Kidney capillary endothelial cell (primary cell): ENCODE measurements at places on chromosomes 6 and 20.

- DNase-seq = no peak
Measured at GRCh38 chr6:16688436-16688835, 72.8 kb downstream of the ATXN1 start.

DNA sequence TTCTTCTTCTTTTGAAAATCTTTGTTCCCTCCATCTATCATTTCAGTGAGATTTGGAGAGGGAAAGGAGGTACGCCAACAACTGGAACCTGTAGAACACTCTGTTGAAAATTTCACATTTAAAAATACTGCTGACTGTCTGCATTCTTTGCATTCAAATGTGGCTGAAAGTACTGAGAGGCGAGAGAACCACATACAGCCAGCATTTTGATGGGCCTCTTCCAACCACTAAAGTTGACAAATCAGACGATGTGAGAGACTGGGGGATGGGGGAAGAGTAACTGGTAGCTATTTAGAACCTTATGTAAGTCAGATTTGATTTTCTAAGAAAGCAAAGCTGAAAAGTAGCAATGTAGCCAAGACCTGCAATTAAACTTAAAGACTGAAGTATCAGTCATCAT is 77.5 kb downstream of the FKBP5 start:
- DNase-seq = no peak

- DNase-seq = peak; percentile 40
Measured at GRCh38 chr6:156777577-156778453, 637 bp downstream of the ARID1B start.

- DNase-seq = no peak
Measured at GRCh38 chr6:135937106-135937505, 85.6 kb downstream of the PDE7B start.

GRCh38 chr20:39795401-39796272 is 833.5 kb downstream of the DHX35 start:
- DNase-seq = no peak

- DNase-seq = no peak
Measured at GRCh38 chr20:32515631-32516101, 69.5 kb downstream of the NOL4L start.

- no peak for DNase-seq
Measured at GRCh38 chr20:32448306-32449056, 90.3 kb downstream of the ASXL1 start.

GRCh38 chr6:88629838-88630494 is 333.5 kb downstream of the RNGTT start:
- DNase-seq = no peak

DNA sequence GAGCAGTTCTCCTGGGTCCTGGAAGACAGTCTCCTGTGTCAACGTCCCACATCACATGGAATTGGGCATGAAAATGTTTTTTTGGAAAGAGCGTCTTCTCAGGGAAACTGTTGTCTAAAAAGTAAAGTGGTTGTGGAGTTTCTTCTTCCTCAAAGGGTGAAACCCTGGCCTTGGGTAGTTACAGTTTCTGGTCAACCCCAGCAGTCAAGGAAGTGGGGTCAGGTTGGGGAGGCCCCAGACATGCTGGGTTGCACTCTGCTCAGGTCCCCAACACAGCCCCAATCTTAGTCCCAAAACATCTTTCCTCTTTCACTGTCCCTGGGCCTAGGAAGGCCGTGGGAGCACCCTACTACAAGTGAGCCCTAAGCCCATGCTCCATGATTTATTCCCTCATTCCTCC is 996 bp upstream of the NFKBIE start:
- no peak for DNase-seq

DNA sequence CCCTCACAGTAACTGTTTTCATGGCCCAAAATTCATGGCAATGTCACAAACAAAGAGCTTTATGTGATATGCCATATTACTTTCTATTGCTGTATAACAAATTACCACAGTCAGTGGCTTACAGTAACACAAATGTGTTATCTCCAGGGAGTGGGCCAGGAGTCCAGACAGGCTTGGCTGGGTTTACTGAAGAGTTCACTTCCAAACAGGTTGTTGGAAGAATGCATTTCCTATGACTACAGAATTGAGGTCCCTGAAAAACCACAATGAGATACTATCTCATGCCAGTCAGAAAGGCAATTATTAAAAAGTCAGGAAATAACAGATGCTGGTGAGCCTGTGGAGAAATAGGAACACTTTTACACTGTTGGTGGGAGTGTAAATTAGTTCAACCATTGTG is 431.9 kb downstream of the PKHD1 start:
- DNase-seq = no peak

GRCh38 chr6:105733556-105734162 is 330.8 kb upstream of the PREP start:
- peak; percentile 43 for DNase-seq

- no peak for DNase-seq
Measured at GRCh38 chr6:39911513-39912125, 22.6 kb downstream of the MOCS1 start.

- no peak for DNase-seq
Measured at GRCh38 chr6:137957471-137957870, 90.4 kb downstream of the TNFAIP3 start.

- DNase-seq = no peak
Measured at GRCh38 chr6:81769824-81770223, 17.3 kb upstream of the TENT5A start.

DNA sequence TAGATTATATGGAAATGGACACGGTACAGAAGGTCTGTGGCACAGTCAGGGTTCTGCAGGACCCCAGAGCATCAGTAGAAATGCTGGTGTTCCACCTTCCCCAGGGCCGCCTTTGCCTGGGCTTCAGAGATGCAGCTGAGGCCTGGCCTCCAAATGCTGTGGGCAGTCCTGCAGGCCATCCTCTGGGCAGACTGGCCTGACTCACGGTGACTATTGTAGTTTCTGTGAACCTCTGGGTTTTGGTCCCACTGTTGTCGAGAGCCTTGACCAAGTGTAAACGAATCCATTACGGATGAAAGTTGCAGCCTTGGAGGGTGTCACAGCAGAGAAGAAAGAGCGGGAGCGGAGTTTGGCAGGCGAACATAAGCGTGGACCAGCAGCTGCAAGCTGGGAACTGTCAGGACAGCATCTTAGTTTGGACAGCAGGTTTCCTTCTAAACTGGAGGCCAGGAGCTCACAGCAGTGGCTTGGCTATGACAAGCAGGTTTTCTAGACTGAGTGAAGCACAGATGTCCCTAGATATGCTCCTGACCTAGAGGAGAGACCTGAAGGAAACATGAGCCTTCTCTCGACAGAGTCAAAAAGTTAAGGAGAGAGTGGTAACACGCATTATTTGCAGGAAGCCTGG is 46.2 kb upstream of the BCLAF1 start:
- DNase-seq = no peak

DNA sequence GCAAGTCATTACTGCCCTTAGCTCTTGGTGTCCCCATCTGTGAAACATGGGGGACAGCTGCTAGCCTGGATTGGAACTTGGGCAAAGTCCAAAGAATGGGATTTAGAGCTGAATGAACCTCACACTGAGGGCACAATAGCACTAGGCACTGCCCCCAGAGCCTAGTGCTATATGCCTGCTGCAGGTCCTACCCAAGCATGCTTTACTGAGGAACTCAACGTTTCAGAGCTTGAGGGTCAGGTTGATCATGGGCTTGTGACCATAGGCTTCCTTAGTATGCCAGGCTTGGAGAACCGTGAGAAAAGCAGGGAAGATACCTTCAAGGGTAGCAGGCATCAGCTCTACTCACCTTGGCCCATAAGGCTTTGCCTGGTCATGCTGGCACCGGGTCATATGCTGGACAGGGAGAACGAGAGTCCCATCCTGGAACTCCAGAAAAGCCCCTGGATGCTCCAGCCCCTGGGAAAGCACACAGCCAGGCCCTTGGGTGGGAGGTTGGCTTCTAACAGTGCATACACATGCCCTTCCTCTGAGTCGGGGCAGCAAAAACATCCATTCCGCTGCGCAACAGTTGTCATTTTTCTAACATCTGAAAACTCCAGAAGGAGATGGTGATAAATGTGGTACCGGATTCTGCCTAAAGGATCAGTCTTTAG is 29.7 kb downstream of the EIF2S2 start:
- DNase-seq = no peak

DNA sequence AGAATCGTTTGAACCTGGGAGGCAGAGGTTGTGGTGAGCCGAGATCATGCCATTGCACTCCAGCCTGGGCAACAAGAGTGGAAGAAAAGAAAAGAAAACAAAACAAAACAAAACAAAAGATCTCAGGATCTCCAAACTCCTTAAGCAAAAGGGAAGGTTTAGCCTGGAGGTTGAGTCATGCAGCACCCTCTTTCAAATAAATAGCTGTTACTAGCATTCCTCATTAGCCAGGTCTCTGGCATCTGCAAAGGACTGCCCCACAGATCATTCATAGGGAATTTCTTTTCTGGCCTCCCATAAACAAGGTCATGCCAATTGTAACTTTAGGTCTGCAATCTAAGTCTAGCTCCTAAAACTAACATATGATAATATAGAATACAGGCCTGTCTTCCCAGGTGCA is 37.2 kb downstream of the EDN1 start:
- DNase-seq = no peak

GRCh38 chr6:16474772-16475493 is 236.5 kb downstream of the GMPR start:
- no peak for DNase-seq

DNA sequence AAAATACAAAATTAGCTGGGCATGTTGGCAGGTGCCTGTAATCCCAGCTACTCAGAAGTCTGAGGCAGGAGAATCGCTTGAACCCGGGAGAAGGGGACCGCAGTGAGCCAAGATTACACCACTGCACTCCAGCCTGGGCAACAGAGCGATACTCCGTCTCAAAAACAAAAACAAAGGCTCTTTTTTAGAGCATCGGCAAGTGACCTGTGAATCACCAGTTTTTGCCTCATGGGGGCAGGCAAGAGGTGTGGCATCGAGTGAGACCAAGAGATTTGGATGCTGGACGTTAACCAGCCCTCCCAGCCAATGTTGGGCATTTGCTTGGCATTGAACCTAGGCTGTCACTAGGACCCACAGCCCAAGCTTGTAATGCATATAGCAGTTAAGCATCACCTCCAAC is 14.6 kb upstream of the CDK5RAP1 start:
- no peak for DNase-seq

DNA sequence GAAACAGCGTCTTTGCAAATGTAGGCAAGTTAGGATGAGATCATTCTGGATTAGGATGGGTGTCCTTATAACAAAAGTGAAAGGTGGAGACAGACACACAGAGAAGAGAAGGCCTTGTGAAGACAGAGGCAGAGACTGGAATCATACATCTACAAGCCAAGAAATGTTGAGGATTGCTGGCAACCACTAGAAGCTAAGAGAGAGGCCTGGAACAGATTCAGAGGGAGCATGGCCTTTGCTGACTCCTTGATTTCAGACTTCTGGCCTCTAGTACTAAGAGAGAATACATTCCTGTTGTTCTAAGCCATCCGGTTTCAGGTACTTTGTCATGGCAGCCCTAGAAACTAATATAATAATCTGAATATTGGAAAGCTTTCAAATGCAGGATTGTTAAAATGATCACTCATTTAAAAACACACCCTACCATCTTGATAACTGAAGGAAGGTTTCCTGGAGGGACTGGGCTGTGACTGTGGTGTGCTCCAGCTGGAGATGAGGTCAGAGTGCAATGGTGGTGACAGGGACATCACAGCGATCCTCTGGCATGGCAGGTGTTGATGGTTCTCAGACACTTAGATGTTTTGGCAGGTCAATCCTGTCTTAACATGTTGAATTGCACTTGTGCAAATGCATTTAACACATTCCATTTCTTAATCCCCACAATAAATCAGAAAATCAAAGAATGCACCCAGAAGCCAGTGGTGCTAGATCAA is 25.1 kb downstream of the CD83 start:
- DNase-seq = no peak

DNA sequence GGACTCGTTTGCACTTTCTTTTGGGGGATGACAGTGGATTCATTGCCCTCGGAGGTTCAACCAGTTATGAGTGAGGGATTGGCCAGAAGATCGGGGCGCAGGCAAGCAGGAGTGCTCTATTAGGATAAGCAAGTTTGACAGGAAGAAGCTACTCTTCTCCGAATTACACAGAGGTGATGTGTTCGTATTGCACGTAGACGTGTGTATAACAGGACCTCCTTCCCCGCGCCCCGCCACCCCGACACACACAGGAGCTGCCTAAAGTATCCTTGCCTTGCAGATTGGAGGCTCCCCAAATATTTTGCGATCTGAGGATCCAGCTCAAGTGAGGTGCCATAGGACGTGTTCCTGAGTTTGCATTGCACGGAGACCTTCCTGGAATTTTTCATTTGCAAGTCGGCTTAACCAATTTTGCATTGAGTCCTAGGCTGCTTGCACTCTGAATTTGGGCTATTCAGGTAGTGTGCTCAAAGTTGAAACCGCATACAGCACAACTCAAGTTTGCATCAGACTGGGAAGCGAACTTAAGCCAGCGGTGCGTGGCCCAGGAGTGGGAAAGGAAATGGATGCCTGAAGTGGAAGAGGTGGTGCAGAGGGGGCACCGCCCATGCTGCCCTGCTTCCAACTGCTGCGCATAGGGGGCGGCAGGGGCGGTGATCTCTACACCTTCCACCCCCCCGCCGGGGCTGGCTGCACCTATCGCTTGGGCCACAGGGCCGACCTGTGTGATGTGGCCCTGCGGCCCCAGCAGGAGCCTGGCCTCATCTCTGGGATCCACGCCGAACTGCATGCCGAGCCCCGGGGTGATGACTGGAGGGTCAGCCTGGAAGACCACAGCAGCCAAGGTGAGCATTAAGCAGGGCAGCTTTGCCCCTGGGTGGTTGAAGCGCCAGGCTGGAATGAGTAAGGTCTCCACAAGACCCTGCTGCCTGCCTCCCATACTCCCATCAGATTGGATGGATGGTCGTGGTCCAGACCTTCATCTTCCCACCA is 770 bp downstream of the TCF19 start:
- peak; percentile 31 for DNase-seq

GRCh38 chr6:37704923-37705238 is 7.2 kb upstream of the MDGA1 start:
- no peak for DNase-seq

GRCh38 chr6:155171747-155172449 is 91.9 kb upstream of the CLDN20 start:
- no peak for DNase-seq

DNA sequence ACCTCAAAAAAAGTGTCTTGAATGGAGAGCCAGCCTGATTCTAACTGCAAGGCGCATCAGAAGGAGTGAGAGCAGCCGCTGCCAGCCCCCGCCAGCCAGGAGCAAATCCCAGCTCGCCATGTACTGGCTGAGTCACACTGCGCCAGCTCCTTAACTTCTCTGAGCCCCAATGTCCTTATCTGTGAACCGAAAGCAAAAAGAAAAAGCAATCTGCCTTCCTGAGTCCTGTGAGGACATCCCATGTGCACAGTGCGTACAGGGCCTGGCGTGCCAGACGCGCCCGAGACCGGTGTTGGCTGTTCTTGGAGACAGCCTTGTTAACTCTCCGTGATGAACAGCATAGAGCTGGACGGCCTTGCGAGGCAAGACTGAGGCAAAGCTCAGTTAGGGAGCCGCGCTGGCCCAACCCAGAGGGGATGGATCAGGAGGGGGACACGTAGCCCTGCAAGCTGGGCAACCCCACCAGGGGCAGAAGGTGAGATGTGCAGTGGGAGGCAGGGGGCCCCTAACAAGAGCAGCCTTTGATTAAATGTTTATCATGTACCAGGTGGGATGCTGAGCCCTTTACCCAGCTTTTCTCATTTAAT is 122.7 kb downstream of the AGPAT4 start:
- no peak for DNase-seq

- no peak for DNase-seq
Measured at GRCh38 chr6:145339089-145339488, 396.2 kb downstream of the EPM2A start.

- no peak for DNase-seq
Measured at GRCh38 chr6:118562959-118563358, 14.9 kb downstream of the PLN start.

- no peak for DNase-seq
Measured at GRCh38 chr20:6819599-6819998, 52.1 kb downstream of the BMP2 start.

- DNase-seq = peak; percentile 91
Measured at GRCh38 chr6:125301435-125302391, at the start of gene HDDC2. HDDC2 (minus strand) TSS chr6:125301967; CDS start chr6:125301932, 35 bp downstream.
